ENCODE measurements at places on chromosomes 3 and 15. TPM values are rescaled to one million over a fixed set of nuclear protein-coding genes. Genes with fewer than 3 reads are reported as not detected.
A peak's percentile ranks its signal among the peaks of the same experiment; 100 is the strongest.

Gene SELENOS
- polyA plus RNA-seq = 148 TPM

Gene CCR9
- polyA plus RNA-seq = 0.92 TPM

Gene CHRFAM7A
- 1.00 TPM for polyA plus RNA-seq

Gene TM4SF4
- 14.2 TPM for polyA plus RNA-seq

Gene CMTM8
- polyA plus RNA-seq = 41.3 TPM

Gene ANKRD63
- not detected for polyA plus RNA-seq

Gene ADIPOQ
- 34.5 TPM for polyA plus RNA-seq

- no peaks in the 10 kb centered on the region for H3K36me3 ChIP-seq
- H3K4me3 ChIP-seq = no peak overlapping the region
- H3K27ac ChIP-seq = no peak overlapping the region
Observed at GRCh38 chr3:128366136-128366535, 100.6 kb downstream of the DNAJB8 start.

- H3K4me1 ChIP-seq = no peaks in the 10 kb centered on the region
- no peak overlapping the region for H3K4me3 ChIP-seq
- H3K27ac ChIP-seq = no peak overlapping the region
- H3K27me3 ChIP-seq = no peaks in the 10 kb centered on the region
- no peaks in the 10 kb centered on the region for H3K36me3 ChIP-seq
Observed at GRCh38 chr3:6605227-6605626, 255.7 kb upstream of the GRM7 start.

DNA sequence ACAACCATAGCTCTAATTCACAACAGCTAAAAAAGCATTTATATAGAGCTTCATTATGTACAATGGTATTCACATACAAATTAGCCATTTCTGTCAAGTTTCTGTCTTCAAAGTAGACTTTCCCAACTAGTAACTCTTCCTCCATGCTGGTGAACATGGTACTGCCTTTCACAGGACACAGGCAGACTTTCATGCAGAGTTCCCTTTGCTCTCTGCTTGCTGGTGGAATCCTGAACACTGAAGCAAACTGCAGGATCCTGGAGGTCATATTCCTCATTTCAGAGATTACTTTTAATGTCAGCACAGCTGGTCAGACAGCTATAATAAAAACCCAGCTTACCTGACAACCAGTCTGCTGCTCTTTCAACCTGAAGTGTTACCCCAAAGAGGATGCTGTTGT lies 53.6 kb downstream of the TASOR start:
- DNase-seq = no peak
- H3K4me1 ChIP-seq = peaks cover 9% of the 10 kb centered on the region
- H3K27ac ChIP-seq = peak overlapping the region; percentile 21
- no peaks in the 10 kb centered on the region for H3K27me3 ChIP-seq

DNA sequence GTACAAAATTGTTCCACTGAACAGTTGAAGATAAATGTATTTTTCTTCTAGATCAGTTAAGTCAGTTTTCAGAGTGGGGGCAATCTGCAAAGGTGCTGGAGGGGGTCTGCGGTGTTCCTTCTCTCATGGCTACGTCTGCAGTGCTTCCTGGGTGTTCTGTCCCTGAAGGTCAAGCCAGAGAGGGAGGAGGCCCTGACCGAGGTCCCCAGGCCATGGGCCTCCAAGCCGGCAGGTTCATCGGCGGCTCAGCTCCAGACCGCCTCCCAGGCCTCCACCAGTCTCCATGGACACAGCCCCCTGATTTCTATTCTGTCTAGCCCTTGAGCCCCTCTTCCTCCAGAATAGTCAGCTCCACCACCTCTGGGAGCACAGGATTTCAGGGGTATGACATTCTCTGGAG lies 28.5 kb upstream of the TSEN2 start:
- H3K27ac ChIP-seq = no peak overlapping the region
- H3K36me3 ChIP-seq = no peaks in the 10 kb centered on the region
- DNase-seq = no peak
- no peak overlapping the region for H3K4me3 ChIP-seq
- H3K27me3 ChIP-seq = no peaks in the 10 kb centered on the region

GRCh38 chr3:12273045-12273695 lies 15.7 kb upstream of the PPARG start:
- no peak overlapping the region for H3K27ac ChIP-seq
- H3K36me3 ChIP-seq = no peaks in the 10 kb centered on the region
- no peaks in the 10 kb centered on the region for H3K27me3 ChIP-seq
- H3K4me3 ChIP-seq = no peak overlapping the region
- no peaks in the 10 kb centered on the region for H3K4me1 ChIP-seq

DNA sequence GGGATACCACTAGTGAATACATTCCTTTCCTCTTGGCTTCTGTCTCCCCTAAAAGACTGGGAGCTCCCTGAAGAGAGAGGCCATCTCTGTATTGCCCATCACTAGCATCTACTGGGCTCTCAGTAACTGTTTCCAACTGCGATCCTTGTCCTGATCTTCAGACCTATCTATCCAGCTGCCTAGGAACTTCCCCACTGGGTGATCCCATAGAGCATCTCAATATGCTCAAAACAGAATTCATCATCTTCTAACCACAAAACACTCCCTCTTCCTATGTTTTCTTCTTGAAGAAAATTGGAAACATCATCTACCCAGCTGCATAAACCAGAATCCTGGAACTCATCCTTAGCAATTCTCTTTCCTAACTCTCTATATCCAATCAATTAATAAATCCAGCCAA lies 54.6 kb downstream of the PLD1 start:
- H3K4me3 ChIP-seq = no peak overlapping the region
- DNase-seq = no peak
- H3K4me1 ChIP-seq = peaks cover 27% of the 10 kb centered on the region
- H3K27me3 ChIP-seq = no peaks in the 10 kb centered on the region

DNA sequence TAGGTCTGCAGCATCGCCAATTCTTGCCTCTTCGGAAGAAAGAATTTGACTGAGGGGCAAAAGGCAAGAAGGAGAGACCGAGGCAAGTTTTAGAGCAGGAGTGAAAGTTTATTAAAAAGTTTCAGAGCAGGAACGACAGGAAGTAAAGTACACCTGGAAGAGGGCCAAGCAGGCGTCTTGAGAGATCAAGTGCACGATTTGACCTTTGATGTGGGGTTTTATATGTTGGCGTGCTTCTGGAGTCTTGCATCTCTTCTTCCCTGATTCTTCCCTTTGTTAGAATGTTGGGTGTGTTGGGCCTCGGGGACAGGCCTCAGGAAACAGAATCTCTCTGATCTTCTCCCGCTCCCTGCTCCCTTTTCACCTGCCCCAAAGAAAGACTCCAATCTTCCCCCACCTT lies 40.6 kb upstream of the FLNB start:
- no peak for DNase-seq
- H3K27me3 ChIP-seq = no peaks in the 10 kb centered on the region
- peaks cover 44% of the 10 kb centered on the region for H3K4me1 ChIP-seq
- no peaks in the 10 kb centered on the region for H3K36me3 ChIP-seq
- H3K4me3 ChIP-seq = no peak overlapping the region
- H3K27ac ChIP-seq = peak overlapping the region; percentile 83

GRCh38 chr3:52231502-52232278 lies 6.2 kb upstream of the TLR9 start:
- no peak overlapping the region for H3K4me3 ChIP-seq
- peak; percentile 78 for DNase-seq
- H3K27me3 ChIP-seq = no peaks in the 10 kb centered on the region
- H3K4me1 ChIP-seq = no peaks in the 10 kb centered on the region

GRCh38 chr3:177721864-177722785 lies 524.8 kb upstream of the TBL1XR1 start:
- H3K27me3 ChIP-seq = no peaks in the 10 kb centered on the region
- DNase-seq = no peak
- H3K27ac ChIP-seq = no peak overlapping the region

GRCh38 chr15:51075826-51076523 lies 18.7 kb downstream of the TNFAIP8L3 start:
- no peak overlapping the region for H3K4me3 ChIP-seq
- no peaks in the 10 kb centered on the region for H3K36me3 ChIP-seq
- no peaks in the 10 kb centered on the region for H3K4me1 ChIP-seq
- no peaks in the 10 kb centered on the region for H3K27me3 ChIP-seq
- DNase-seq = no peak

GRCh38 chr3:112751564-112752512 lies 94.8 kb downstream of the CD200R1L start:
- DNase-seq = peak; percentile 92
- H3K4me1 ChIP-seq = peaks cover 2% of the 10 kb centered on the region
- no peak overlapping the region for H3K4me3 ChIP-seq
- peak overlapping the region; percentile 52 for H3K27ac ChIP-seq
- no peaks in the 10 kb centered on the region for H3K27me3 ChIP-seq

Data from small intestine (tissue), 16 donors.